SJSA1 (cell line): ENCODE measurements at places on chromosomes 6 and 20.

- DNase-seq = no peak
Measured at GRCh38 chr6:162751211-162751859, 23.6 kb downstream of the PACRG start.

GRCh38 chr6:146878952-146879340 is 280.2 kb downstream of the ADGB start:
- DNase-seq = no peak

DNA sequence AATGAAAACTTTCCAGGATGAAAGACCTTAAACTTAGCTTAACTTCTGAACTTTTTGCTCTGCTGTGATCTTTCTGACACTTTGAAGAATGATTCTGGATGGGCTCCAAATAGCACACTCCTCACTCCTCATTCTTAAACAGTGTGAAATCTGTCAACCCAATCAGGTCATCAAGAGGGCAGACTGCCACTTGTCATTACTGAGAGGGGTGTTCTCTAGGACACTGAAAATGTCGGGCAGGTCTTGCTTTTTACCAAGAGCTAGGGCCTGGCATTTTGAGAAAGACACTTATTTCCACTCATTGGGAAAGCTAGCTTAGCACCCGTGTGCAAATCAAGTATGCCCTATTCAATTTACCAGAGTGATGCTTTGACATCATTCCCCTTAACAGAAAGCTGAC is 122.2 kb downstream of the MTFR2 start:
- DNase-seq = no peak

GRCh38 chr6:44854712-44855443 is 467.4 kb downstream of the CDC5L start:
- no peak for DNase-seq

GRCh38 chr20:17939622-17940223 is 28.9 kb downstream of the SNX5 start:
- DNase-seq = no peak

- DNase-seq = no peak
Measured at GRCh38 chr6:14474816-14475215, 357.2 kb downstream of the CD83 start.

GRCh38 chr20:39698752-39699151 is 736.6 kb downstream of the DHX35 start:
- DNase-seq = no peak

- no peak for DNase-seq
Measured at GRCh38 chr6:79188885-79189480, 45.5 kb downstream of the HMGN3 start.

DNA sequence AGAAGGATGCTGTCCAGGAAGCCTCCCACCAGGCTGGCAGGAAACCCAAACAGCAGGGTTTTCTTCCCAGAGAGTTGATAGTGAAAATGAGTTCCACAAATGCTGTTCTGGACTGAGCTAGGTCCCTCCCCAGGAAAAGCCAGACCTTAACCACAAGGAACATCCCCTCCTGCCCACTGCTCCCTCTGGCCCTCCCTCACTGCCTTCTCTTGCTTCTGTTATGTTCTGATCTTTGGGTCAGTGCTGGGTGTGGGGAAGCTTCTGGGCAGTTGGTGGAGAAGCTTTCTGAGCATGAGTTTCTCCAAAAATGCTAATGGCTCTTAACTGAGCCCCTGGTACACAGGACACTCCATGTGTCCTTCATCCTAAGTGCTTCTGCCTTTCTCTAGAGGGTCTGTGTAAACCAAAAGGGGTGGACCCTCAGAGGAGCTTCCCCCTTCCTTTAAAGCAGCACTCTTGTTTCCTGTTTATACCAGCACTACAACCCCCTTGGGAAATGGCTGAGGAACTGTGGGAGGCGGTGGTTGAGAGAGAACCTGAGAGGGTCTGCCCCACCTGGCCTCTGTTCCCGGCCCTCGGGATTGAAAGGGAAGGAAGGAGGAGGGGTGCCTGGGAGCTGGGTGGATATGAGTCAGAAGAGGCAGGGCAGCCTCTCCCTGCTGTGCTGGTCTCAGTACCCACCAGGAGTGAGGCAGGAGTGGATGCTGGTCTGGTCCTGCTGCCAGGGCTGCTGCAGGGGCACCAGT is 42.0 kb downstream of the CDS2 start:
- peak; percentile 16 for DNase-seq

GRCh38 chr6:5439749-5440148 is 178.4 kb downstream of the FARS2 start:
- DNase-seq = no peak

GRCh38 chr6:79193971-79194370 is 40.5 kb downstream of the HMGN3 start:
- DNase-seq = no peak

- no peak for DNase-seq
Measured at GRCh38 chr6:55812509-55812908, 62.9 kb downstream of the BMP5 start.

DNA sequence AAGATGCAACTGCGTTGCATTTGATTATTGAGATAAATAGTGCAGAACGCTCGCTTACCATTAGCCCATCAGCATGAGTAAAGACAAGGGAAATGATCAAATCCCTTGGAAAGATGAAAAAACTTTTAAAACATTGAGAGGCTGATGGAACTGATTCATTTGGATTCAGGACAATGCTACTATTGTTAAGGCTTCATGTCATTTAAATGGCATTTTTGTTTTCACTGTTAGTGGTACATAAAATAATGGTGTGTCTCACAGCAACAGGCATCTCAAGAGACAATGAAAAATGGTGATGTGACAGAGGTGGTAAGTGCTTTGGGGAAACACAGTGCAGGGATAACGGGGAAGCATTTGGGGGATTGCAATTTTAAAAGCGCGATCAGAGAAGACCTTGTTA is 159.7 kb upstream of the KCNG1 start:
- no peak for DNase-seq

GRCh38 chr6:167532410-167533288 is 207.8 kb downstream of the TTLL2 start:
- no peak for DNase-seq

GRCh38 chr6:2632368-2632767 is 118.4 kb downstream of the MYLK4 start:
- DNase-seq = no peak

- DNase-seq = no peak
Measured at GRCh38 chr6:166330612-166331011, 11.7 kb downstream of the SFT2D1 start.

- no peak for DNase-seq
Measured at GRCh38 chr20:63687419-63688178, 8.9 kb upstream of the TNFRSF6B start.

DNA sequence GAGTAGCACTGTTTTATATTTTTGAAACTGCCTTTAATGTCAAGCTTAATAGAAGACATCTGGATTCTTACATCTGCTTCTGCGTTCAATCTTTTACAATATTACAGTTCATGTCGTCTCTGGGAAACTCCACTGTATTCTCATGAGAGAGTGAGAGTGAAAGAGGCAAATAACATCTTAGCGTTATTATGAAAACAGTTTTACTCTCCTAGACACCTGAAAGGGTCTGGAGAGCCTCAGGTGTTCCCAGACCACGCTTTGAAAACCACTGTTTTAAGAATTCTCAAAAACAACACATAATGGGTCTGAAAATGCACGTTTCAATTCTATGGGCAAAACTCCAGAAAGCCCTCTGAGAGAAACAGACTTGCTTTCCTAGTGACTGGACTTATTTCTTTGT is 63.3 kb downstream of the ARHGAP18 start:
- no peak for DNase-seq

DNA sequence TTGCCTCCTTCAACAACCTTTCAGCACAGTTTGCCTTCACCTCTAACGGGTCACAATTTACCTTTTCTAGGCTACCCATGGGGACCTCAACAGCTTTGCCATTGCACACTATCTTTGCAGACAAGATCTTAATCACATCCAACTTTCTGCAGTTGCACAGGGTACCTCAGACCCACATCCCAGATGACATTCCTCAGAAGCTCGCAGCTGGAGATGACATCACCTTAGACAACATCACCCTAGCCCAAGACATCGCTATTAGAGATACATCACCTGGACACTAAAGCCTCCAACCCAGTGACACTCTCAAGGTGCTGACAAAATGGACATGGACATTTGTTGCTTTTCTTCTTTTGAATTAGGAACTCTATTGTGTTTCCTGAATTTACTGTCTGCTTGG is 38.6 kb upstream of the RPP40 start:
- no peak for DNase-seq

DNA sequence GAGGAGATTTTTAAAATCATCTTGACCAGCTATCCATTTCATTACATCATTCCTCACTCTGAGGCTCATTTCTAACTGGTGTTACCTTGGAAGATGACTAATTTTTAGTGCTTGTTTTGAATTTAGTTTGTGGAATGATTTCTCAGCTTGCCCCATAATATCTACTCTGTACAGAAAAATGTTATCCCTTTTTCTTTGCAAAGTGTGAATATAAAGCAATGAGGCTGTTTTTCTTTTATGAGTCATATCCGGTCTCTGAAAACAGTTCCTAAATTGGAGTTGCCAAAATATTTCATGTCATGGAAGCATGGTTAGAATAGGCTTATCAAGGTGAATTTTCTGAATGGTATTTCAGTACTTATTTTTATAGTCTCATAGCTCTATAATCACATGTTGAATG is 43.8 kb downstream of the FUT9 start:
- DNase-seq = peak; percentile 18

- DNase-seq = no peak
Measured at GRCh38 chr6:22529866-22530265, 39.5 kb upstream of the HDGFL1 start.

GRCh38 chr20:54435015-54435414 is 40.4 kb upstream of the DOK5 start:
- DNase-seq = no peak

DNA sequence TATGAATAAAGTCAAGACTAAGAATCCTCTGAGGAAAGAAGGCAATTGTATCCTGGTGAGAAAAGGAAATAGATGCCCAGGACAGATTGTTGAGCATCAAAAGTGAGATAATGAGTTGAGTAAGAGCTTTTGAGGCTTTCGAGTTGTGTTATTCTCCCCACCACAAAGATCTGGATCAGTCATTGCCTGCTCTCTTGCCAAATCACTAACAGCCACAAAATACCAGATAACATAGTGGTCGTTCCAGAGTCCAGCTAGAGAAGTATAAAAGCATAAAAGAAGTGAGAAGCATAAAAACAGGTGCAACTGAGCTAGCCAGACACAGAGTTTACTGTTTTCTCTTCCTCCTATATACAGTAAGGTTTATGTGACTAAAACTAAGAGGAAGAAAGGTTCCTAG is 4.9 kb downstream of the SPINT4 start:
- DNase-seq = no peak

DNA sequence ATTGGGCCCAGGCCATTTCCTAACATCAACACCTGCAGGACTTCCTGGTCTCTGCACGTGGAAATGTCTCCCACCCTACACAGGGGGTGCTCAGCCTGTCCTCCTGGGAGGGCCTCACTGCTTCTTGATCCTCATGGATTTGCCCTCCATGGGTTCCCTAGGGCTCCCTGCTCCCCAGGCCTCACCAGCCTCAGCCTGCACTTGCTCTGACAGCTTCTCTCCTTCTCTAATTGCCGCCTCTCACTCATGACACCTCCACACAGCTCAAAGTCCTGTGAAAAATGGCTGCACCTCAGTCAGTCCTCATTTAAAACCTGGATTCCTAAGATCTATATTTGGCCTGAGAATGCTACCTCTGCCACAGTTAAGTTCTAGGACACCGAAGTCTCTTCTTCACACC is 130.6 kb downstream of the PXDC1 start:
- DNase-seq = no peak

DNA sequence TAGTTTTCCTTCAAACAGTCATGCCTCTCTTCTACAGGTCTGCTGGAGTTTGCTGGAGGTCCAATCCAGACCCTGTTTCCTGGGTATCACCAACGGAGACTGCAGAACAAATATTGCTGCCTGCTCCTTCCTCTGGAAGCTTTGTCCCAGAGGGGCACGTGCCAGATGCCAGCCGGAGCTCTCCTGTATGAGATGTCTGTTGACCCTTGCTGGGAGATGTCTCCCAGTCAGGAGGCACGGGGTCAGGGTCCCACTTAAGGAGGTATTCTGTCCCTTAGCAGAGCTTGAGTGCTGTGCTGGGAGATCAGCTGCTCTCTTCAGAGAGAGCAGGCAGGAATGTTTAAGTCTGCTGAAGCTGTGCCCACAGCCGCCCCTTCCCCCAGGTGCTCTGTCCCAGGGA is 666.9 kb downstream of the FRK start:
- no peak for DNase-seq

- DNase-seq = peak; percentile 72
Measured at GRCh38 chr6:108587258-108588059, 26.7 kb downstream of the FOXO3 start.
